ENCODE measurements at places on chromosomes 5 and 9.

GRCh38 chr5:96256795-96257470, 176.1 kb downstream of the PCSK1 start:
- DNase-seq: no peak

DNA sequence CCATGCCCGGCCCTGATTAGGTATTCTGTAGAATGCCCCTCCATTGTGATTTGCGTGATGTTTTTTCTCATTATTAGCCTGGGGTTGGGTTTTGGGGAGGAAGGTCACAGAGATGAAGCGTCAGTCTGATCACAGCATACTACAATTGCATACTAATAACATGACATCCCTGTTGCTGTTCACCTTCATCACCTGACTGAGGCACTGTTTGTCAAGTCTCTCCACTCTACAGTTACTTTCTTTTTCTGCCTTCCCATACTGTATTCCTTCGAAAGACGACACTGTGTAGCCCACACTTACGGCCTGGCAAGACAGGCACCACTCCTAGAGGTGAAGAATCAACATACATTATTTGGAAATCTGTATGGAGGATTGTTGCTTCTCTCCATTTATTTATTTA, 5.5 kb downstream of the ZNF354C start:
- DNase-seq: no peak

DNA sequence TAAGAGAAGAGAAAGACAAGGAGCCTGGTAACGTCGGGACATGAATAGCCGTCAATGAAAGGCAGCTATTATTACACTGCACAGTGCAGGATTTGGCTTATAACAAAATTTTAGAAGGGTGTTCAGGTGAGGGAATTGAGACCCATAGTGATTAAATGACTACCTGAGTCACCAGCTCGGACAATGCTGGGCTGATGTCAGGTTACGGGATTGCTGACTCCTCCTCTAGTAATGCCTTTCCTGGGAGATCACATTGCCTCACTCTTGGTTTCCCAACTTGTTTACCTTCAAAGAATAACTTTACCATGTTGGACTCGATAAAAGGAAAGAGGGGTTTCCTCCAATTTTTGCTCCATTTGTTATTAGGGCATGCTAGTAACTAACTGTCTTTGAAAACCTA, 132.6 kb downstream of the GHR start:
- DNase-seq: no peak

GRCh38 chr5:97162045-97162444, 19.6 kb upstream of the LIX1 start:
- peak; percentile 43 for DNase-seq
